GM19239 (cell line): ENCODE measurements at places on chromosomes 12 and 14.

- DNase-seq, result no peak
These were observed 52.1 kb upstream of the CORO1C start for GRCh38 chr12:108783446-108783845.

DNA sequence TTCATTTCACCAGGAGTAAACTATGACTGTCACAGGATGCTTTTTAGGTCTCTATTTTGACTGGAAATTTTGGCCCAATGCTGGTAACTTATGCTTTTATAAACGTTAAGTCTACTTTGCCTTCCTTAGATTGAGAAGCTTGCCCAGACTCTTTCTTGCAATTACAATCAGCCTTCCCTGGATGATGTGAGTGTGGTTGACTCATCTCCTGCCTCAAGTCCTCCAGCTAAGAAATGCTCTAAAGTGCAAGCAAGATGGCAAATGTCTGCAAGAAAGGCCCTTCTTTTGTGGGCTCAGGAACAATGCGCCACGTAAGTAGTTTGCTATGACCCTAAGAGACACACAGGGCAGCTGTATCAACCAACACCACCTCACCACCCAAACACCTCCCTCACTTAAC lies 96.9 kb downstream of the SYNE2 start:
- no peak for DNase-seq

DNA sequence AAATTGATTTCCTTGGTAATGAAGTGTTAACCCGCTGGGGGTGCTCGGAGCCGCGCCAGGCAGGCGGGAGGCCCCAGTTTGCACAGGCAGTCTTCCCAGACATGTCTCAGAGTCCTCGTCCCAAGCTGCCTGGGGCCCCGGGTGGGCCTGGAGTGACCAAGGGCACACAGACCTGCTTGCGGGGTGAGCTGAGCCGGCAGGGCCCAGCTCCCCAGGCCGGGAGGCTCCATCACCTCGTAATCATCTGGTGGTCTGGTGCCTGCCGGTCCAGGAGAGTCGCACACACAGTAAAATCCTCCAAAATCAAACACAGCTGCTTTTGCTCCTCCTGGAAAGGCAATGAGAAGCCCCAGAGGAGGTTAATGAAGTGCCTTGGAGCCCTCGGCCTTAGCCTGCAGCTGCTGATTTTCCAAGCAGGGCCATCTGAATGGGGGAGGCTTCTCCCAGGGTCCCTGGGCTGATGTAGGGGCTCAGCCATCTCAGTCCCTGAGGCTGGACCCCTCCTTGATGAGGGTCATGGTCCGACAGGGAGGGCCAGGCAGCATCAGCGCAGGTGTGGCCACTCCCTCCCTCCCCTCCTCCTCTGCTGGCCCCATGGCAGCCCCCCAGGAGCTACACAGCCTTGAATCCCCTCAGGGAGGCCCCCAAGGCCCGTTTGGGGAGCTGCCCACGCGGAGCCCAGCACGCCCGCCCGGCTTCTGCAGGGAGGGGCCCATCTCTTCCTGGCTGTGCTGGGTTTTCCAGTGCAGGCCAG lies 39.4 kb upstream of the FBRSL1 start:
- DNase-seq, result no peak

GRCh38 chr14:100168506-100168905 lies 9.1 kb upstream of the DEGS2 start:
- no peak for DNase-seq

- no peak for DNase-seq
These were observed 4.5 kb upstream of the GMFB start for GRCh38 chr14:54493293-54493692.

- peak; percentile 82 for DNase-seq
These were observed 84.2 kb downstream of the AACS start for GRCh38 chr12:125149160-125150108.

DNA sequence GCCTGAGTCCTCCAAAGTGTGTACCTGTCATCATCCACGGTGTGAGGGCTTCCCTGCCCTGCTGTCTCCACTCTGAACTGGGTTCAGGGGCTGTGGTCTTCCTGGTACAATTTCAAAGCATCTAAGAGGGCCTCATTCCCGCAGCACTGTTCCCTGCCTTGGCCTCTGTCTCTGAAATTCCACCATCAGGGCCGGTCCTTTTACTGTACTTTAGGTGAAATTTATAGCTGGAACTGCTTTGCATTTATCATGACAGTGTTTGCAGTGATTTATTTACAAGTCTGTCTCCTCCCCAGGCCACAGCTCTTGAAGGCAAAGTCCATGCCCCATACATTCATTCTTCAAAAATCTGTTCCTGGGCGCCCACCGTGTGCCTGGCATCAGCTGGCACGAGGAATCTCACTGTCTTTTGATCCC lies 36.9 kb upstream of the NCOR2 start:
- no peak for DNase-seq

- no peak for DNase-seq
These were observed 18.1 kb upstream of the PTCSC3 start for GRCh38 chr14:36194663-36195062.

- DNase-seq, result no peak
These were observed 61.3 kb downstream of the CCDC88C start for GRCh38 chr14:91356181-91356763.

GRCh38 chr12:13379531-13380188 lies 183.1 kb downstream of the EMP1 start:
- DNase-seq, result no peak

DNA sequence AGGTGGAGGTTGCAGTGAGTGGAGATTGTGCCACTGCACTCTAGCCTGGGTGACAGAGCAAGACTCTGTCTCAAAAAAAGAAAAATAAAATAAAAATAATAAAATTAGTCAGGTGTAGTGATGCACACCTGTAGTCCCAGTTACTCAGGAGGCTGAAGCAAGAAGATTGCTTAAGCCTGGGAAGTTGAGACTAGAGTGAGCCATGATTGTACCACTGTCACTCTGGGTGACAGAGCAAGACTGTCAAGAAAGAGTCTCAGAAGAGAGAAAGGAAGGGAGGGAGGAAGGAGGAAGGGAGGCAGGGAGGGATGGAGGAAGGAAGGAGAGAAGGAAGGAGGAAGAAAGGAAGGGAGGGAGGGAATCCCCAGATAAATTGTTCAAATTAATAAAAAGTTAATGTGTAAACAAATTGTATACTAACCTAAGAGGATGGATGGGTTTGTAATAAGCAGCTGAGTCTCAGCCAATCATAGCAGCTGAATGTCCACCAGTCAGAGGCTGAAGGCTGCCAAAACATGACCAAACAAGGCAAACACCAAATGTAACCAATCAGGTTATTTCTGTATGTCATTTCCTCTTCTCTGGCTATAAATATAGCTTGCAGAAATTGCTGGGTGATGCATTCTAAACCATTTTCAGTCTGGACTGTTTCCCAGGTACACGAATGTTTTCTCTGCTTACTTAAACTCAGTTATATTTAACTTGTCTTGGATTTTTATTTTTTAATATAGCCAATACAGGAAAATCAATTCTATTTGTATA lies 6.1 kb upstream of the CDCA4 start:
- DNase-seq, result no peak

GRCh38 chr12:15982471-15982870 lies 71.3 kb downstream of the DERA start:
- no peak for DNase-seq

DNA sequence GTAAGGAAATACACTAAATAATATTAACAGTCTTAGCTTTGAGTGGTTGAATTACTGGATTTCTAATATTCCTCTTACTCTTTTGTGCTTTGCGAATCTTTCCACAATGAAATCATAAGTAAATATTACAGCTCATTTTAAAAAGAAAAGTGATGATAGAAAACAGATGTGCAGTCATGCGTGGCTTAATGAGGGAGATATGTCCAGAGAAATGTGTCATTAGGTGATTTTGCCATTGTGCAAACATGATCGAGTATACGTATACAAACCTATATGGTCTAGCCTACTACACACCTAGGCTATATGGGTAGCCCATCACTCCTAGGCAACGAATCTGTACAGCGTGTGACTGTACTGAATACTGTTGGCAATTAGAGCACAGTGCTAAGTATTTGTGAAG lies 59.3 kb downstream of the SLC15A5 start:
- DNase-seq, result no peak

- DNase-seq, result no peak
These were observed 223.8 kb downstream of the DACT1 start for GRCh38 chr14:58861586-58861985.

DNA sequence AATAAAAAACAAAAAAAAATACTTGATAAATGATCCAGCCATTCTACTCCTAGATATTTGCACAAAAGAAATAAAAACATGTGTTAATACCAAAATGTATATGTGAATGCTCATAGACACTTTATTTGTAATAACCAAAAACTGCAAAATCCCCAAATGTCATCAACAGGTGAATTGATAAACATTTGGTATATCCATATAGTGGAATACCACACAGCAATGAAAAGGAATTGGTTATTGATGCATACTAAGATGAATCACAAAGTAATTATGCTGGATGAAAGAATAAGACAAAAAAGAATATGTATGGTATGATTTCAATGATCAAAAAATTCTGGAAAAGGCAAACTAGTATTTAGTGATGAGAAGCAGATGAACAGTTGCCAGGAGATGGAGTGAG lies 124.7 kb upstream of the VASH1 start:
- no peak for DNase-seq

GRCh38 chr12:32603858-32604257 lies 75.2 kb upstream of the DNM1L start:
- DNase-seq, result no peak

DNA sequence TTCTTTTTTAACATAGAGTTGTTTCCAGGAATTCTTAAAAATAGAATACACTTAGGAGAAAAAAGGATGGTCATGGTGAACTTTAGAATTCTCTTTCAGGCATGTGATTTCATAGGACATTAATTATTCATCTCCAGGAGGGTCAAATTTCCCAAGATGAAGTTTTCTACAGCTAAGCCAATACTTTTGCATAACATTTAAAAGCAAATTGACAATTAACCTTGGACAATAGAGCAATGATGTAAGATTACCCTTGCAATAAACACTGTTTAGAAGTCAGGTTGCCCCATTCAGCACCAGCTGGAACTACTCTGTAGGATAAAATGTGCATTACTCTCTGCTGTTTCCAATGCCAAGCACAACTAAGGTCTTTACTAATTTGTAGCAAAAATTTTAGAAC lies 49.5 kb downstream of the SIX1 start:
- DNase-seq, result no peak

GRCh38 chr14:99081156-99081765 lies 190.7 kb downstream of the BCL11B start:
- no peak for DNase-seq

DNA sequence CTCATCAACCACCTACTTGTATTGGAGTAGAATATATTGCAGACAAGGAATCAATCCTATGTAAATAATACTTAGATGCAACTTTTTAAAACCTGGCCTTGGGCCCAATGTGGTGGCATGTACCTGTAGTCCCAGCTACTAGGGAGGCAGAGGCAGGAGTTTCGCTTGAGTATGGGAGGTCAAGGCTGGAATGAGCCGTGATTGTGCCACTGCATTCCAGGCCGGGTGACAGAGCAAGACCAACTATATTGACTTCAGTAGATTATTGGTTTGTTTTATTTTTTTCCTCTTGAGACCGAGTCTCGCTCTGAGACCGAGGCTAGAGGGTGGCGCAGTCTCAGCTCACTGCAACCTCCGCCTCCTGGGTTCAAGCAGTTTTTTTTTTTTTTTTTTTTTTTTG lies 3.6 kb downstream of the LARP4 start:
- no peak for DNase-seq

GRCh38 chr12:11901701-11902524 lies 168.8 kb upstream of the BCL2L14 start:
- no peak for DNase-seq

- DNase-seq, result no peak
These were observed 11.6 kb downstream of the ZNF219 start for GRCh38 chr14:21086908-21087293.
